ENCODE measurements at places on chromosomes 5 and 9.
A peak's percentile ranks its signal among the peaks of the same experiment; 100 is the strongest.

- no peak for DNase-seq
These were observed 24.4 kb upstream of the MLLT3 start for GRCh38 chr9:20646656-20647055.

- no peak for DNase-seq
These were observed 196.5 kb downstream of the GADD45G start for GRCh38 chr9:89801341-89801740.

GRCh38 chr9:136943291-136944211, 987 bp downstream of the FBXW5 start:
- DNase-seq: no peak

DNA sequence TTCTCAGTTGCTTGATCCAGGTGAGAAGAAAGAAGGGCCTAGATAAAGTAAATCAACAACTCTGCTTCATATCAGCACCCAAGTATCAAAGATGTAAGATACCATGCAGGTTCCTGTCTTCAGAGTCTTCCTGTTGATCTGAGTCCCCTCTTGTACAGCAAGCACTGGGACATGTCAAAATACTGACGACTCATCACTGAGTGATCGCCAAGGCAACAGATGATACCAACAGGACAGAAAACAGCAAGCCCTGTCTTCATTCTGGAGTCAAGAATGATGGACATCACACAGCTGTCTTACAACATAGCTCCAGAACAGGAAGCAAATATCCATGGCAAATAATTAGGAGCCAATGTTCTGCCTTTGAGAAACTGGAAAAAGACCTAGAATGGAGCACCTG, 83.7 kb downstream of the TARS1 start:
- no peak for DNase-seq

GRCh38 chr9:126169736-126170135, 156.9 kb upstream of the MVB12B start:
- no peak for DNase-seq

GRCh38 chr5:109468288-109468676, 58.5 kb upstream of the PJA2 start:
- no peak for DNase-seq

DNA sequence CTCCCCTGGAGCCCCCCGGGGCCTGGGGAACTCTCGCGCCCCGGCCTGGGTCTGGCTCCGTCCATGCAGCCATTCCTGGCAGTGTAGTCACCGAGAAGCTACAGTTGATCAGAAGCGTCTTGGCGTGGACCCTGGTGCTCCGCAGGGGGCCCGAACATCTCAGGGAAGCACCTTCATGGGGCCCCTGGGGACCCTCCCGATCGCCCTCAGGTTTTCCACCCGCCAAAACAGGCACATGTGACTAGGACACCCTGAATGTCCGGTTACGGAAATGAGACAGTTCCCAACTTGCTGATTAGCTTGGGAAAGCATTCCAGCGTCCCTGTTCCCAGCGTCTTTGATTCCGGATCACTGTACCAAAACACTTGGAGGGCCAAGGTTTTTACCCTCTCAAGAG, 472 bp downstream of the FBXO4 start:
- DNase-seq: peak; percentile 24

DNA sequence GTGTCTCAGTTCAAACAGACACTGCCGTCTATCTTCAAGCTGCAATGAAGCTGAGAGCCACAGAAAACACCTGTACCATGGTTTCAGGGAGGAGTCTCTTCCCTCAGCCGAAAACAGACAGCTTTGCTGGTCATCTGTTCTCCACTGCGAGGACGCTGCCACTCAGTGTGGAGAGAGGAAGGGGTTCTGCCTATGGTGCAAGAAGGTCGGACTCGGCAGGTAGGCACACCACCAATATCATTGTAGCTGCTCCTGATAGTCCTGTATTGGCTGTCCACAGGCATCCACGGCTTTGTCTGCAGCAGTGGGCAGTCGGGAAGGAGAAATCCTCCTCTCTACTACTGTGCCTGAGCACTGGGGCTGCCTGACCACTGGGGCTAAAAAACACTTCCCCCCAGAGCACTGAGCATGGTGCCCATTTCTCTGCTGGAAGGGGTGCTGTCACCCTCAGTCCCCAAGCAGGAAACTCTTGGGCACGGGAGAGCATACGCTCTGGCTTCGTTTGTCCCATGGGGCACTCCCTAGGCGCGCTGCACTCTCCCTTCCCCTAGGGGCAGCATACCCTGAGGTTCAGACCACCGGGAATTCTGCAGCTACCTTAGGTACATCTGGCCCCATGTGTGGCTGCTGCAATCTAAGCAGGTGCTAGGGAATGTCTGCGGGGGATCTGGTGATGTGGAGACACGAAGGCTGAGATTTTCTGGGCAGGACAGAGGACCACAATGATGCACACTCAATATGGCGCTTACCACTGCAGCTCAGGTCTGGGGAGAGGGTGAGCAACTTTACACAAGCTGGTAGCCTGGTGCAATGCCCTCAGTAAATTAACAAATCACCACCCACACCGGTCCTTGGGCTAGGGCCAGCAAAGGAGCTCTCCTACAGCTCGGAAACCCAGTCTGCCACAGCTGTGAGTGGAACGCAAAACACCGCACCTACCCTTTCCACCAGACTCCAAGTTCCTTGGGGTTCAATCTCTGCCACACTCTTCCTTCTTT, 880.9 kb upstream of the SEMA6A start:
- DNase-seq: no peak

GRCh38 chr5:15183520-15183919, 311.9 kb upstream of the ANKH start:
- no peak for DNase-seq

DNA sequence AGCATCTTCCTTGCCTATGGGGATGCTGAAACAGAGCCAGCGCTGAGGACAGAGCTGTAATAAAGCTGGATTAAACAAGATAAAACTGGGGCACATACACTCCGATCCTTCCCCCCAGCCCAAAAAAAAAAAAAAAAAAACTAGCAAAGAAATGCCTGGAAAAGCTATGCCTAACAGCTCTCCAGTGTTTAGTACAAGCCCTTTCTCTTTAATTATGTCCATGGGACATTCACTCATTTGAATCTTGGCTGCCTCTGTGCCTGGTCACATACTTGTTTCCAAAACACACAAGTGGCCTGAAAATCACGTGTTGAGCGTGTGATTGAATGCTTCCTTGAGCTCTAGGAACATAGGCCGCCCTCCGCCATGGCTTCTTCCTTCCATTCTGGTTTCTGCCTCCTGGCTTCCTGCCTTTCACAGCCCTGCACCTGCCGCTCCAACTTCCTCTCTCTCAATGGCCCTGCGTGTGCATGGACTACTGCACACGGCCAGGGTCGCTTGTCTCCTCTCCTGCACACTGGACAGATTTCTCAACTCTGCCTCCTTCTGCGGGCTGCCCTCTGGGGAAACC, 111.0 kb upstream of the RETREG1 start:
- DNase-seq: no peak

- no peak for DNase-seq
These were observed 12.5 kb upstream of the SLC35D2 start for GRCh38 chr9:96395964-96396363.

DNA sequence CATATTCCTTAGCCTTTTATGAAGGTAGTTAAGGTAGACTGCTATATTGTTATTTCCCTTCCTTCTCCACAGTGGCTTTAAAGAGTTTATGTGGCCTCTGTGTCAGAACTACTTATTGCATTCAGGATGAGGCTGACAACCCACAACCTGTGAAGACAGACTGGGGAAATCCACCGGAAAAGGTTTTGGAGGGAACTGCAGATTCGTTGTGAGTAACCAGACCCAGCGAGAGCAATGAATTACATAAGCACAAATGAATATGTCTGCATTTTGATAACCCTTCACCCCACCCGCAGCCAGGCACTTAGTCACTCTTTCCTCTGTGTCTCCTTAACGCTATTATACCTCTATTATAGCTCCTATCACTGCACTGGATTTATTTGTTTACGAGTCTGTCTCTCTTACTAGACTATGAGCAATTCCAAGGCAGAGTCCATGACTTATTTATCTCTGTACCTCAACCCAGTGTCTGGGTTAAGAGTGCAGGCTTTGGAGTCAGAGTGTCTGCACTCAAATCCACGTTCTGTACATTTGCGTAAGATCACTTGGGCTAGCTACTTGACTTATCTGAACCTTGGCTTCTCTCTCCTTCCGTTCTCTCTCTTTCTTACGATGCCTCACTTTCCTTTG, 19.2 kb downstream of the KCTD16 start:
- DNase-seq: no peak

DNA sequence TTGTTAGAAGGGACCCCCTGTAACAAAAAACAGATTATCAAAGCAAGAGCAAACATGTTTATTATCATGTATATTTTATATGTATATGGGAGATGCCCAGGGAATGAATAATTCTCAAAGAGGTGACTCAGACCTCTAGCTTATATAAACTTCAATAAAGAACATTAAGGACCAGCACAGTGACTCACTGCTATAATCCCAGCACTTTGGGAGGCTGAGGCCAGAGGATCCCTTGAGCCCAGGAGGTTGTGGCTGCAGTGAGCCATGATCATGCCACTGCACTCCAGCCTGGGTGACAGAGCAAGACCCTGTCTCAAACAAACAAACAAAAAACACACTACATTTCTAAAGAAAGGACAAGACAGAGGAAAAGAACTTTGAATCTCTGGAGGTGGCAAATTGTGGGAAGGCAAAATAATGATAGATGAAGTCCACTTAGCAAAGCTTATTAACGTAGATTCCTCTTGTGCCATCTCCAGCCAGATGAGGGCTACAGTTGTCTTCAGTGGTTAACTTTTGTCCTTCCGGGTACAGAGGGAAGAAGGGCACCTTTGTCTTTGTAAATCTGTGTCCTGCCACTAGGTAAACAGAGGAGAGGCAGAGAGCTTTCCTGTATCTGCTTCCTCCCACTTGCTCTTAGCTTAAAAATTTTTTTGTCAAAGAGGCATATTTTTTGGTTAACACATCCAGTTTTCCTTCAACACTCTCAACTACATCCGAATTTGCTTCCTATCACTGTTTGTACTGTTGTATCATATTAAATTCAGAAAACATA, 7.5 kb upstream of the RFK start:
- DNase-seq: no peak
